ENCODE measurements at places on chromosomes 1 and 21. TPM values are rescaled to one million over a fixed set of nuclear protein-coding genes. Genes with fewer than 3 reads are reported as not detected.

TRIM63 gene
- not detected for total RNA-seq

FTCD gene
- total RNA-seq, result 22.4 TPM

ARHGAP29 gene
- total RNA-seq, result 44.7 TPM

AKNAD1 gene
- total RNA-seq, result not detected

NUP210L gene
- 0.13 TPM for total RNA-seq

CFHR5 gene
- not detected for total RNA-seq

C8A gene
- total RNA-seq, result not detected

OR2T29 gene
- total RNA-seq, result 0.26 TPM

KCNC4 gene
- 52.2 TPM for total RNA-seq

LCE1E gene
- not detected for total RNA-seq

SAMD11 gene
- total RNA-seq, result 5.7 TPM

DNASE2B gene
- 0.53 TPM for total RNA-seq

IGSF9 gene
- not detected for total RNA-seq

KRTAP11-1 gene
- total RNA-seq, result not detected

TCHH gene
- total RNA-seq, result 1.6 TPM

KRTCAP2 gene
- total RNA-seq, result 73.9 TPM

TRAPPC3 gene
- total RNA-seq, result 63.2 TPM

PRMT6 gene
- total RNA-seq, result 11.7 TPM

MRPS21 gene
- total RNA-seq, result 77.4 TPM

HPCAL4 gene
- 84.1 TPM for total RNA-seq

All from dorsolateral prefrontal cortex (tissue), 122 donors.